Stimulated activated CD4-positive, alpha-beta T cell treated with anti-CD3 and anti-CD28 coated beads, Interleukin-15, amount 100 ng/mL, for 1 hour (primary cell): ENCODE measurements at places on chromosomes 2 and 18.

GRCh38 chr2:209307161-209308001 is 116.5 kb upstream of the MAP2 start:
- no peak for DNase-seq

GRCh38 chr2:200617156-200618053 is 31.6 kb downstream of the AOX1 start:
- DNase-seq = no peak

DNA sequence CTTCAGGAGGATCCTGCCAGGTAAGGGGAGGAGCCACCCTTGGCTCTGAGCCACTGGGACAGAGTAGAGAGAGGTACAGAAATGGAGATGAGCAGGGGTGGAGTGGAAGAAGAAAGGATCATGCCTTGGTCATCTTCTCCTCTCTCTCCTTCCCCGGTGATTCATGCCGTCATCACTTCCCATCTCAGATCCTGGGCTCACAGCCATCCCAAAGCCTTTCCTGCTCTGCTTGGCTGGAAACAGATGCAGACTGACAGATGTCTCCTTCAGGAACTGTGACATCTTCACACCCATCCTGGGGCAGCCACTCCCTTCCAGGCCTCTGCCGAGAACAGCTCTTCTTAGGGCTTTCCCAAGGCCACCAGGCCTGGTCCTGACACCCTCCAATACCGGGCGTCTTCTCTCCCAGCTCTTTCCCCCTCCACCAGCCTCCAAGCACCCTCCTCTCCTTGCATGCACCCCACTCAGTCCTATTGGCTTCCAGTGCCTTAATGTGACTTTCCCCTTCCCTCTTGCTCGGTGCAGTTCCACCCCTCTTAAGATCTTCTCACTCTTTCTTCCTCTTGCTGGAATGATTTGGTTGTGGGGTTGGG is 58.3 kb upstream of the TNP1 start:
- DNase-seq = no peak

- no peak for DNase-seq
These were observed 17.5 kb downstream of the C1D start for GRCh38 chr2:68045342-68045741.

DNA sequence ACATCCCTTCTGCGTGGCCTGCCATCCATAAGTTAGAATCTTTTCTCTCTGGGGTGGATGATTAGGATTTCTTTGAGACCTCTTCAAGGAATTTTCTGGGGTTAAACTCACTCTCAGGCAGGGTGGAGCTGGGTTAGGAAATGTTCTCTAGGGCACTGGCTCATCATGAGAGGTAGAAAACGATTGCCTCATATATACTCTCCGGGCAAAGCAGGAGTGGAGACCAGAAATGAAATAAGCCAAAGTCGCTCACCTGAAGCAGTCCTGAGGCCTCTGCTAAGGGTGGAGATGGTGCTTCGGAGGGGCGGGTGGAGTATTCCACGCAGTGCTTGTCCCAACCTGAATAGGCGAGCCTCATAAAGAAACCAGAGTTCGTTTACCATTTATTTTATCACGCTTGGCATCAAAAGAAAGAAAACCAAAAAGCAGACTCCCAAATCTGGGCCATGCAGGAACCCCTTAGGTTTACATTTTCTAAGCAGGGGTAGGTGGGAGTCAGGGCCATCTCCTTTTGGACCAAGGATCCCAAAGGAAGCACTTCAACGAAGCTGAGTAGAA is 249.3 kb upstream of the MEIS1 start:
- no peak for DNase-seq

- DNase-seq = no peak
These were observed 39.7 kb downstream of the KIDINS220 start for GRCh38 chr2:8797682-8798081.

DNA sequence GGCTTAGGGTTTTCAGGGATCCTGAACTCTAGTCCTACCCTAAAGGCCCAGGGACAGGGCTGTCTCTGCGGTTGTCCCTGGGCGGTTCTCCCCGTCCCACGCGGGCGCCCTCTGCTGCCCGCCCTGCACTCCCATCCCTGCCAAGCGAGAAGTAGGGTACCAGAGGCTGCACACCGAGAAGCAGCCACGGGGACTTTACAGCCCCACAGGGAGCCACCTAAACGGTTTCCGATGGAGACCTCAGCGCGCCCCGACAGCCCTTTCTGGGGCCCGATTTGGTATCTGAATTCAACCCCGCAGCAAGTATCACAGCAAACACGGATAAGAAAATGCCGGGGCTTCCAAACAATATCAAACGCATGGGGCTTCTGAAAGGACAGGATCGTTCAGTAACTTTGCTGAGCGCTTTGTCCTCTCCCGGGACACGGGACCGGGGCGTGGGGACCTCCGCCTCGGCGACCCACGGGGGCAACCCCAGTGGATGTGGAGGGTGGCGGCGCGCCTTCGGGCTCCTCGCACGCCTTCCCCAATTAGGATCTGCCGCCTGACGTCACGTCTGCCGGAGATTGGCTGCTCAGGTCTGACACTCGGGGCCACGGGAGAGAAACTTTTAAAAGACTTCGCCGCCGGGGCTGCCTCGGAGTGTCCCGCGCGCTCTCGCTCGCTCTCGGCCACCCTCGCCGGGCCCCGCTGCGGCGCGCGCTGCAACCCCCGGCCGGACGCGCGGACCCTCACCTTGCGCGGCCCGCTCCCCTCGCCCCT is at the start of gene LTBP1:
Gene LTBP1, plus strand, starts transcription at position 640 of the 762 bp plus-strand sequence. CDS start 372 bp downstream, outside the sequence.
- DNase-seq = peak; percentile 36

DNA sequence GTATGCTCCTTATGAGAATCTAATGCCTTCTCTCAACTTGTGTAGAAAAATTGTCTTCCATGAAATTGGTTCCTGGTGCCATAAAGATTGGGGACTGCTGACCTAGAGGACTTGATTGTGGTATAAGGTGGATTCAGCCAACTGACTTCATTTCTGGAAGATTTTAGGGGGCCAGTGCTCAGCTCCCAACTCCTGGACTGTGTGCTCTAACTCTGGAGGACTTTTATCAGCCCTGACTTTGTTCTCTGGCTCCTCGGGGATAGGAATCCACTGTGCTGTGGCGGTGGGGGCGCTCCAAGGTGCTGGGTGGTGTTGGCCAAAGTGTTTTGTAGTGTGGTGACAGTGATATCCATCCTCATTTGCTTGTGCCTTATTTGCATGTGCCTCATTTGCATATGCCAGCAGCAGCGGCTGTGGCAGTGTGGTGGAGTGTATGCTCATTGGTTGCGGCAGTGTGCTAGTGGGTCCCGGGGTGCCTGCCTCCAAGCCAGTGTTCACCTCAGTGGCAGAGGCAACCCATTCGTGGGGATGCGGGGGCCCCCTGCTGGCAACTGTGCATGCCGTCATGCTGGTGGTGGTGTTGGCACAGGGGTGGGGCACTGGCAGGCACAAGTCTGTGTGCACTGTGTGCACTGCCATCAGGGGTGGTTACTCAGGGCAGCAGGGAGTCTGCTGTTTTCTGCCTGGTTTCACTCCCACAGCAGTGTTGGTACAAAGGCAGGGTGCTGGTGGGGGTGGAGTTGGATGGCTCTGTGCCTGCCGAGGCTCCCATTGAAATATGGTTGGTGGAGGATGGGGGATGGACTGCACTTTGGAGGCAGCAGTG is 19.6 kb downstream of the EHBP1 start:
- DNase-seq = no peak

- no peak for DNase-seq
These were observed 12.9 kb downstream of the UBR3 start for GRCh38 chr2:169839954-169840746.

DNA sequence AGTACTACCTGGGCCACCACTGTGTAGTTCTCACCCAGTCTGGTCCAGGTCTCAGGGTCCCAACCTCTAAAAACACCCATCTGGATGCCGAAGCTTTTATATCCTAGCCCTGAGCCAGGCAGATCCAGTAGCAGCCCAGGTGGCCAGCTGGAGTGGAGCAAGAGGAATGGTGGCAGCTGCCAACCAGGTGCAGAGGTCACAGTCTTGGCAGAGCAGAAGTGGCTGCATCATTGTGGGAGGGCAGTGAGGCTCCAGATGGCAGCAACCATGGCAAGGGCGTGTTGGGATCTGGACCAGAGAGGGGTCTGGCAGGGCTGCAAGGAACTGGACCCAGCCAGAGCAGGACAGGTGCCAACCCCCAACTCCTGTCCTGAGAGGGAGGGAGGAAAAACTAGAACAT is 72.2 kb upstream of the AGAP1 start:
- DNase-seq = no peak

GRCh38 chr2:71531522-71532047 is 78.2 kb downstream of the DYSF start:
- DNase-seq = no peak

- DNase-seq = no peak
These were observed 671.0 kb upstream of the ACVR2A start for GRCh38 chr2:147173798-147174197.

DNA sequence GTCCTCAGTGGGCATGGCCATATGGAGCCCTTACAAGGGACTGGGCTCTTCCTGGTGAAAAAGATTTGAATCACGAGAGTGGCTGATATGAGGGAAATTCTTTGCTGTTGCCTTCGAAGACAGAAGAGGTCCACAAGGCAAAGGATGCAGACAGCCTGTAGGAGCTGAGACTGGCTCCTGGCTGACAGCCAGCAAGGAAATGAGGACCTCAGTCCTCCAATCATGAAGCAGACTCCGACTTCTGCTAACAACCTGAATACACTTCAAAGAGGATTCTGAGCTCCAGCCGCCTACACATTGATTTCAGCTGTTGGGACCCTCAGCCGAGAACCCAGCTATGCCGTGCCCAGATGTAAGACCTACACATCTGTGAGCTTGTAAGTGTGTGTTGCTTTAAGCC is 3.0 kb upstream of the ST8SIA5 start:
- no peak for DNase-seq

DNA sequence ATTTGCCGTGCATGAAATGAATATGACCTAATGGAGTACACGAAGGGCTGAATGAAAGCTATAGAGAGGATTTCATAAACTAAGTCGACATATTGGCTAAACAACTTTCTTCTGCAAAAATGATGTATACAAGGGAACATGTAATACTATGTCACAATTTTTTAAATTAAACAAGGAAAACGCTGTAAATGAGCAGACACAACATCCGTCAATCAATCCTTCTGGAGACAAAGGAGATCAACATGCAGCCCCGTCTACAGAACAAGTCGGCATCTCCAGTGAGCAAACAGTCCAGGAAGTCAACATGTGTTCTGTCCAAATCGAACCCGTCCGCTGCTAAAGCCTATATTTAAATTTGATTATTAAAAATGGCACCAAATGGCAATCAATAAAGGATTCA is 180.8 kb downstream of the TCF4 start:
- no peak for DNase-seq

DNA sequence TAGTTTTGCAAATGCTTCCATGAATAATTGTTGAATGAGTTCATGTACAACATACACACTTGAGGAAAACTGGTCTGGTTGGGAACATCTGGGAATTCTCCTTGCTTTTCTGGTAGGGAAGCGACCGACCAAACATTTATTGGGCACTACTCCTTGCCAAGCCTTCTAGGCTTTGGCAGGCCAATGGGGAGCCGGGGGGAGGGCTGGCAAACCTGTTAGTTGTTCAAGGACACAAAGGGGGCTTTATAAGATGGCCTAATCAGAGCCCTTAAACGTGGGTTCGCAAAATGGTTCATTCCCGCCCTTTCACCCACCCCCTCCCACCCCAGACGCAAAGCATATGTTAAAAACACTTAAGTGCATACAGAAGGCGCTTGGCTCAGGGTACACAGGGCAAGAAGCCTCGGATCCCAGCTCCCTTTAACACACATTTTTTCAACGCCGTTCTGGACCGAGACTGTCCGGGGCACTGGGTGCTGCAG is 844 bp upstream of the VSNL1 start:
- DNase-seq = no peak

- no peak for DNase-seq
These were observed 359.2 kb upstream of the ID2 start for GRCh38 chr2:8322634-8323033.

DNA sequence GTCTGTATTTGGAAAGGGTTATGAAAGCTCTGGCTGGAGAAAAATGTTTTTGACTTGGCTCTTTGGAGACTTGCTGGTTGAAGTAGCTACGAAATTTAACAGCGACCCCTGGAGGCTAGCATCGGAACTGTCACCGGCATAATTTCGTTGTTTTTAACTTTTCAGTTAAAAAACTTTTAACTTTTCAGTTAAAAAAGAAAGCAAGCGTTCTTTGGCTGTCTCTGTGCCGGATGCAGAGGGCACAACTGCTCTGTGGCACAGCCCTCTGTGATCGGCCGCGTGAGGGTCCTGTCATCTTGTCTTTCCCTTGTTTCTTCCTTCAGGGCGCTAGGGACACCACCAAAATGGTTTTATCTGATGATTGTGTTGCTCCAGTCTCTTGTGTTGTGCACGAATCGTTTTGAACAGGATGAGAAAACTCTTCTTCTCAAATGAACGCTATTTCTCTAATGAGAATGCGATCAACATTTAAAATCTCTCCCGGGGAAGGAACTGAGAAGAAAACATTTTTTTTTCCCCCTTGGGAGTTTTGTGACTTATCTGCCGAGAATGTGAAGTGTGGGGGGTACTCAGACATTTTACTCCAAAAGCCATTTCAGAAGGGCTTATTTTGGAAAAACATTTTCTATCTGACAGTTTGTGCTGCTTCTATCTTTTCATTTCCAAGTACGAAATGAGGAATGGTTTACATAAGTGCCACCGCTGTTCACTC is 57.1 kb downstream of the ADCYAP1 start:
- no peak for DNase-seq

- DNase-seq = no peak
These were observed 823 bp upstream of the RNU2-63P start for GRCh38 chr2:88016960-88017779.

DNA sequence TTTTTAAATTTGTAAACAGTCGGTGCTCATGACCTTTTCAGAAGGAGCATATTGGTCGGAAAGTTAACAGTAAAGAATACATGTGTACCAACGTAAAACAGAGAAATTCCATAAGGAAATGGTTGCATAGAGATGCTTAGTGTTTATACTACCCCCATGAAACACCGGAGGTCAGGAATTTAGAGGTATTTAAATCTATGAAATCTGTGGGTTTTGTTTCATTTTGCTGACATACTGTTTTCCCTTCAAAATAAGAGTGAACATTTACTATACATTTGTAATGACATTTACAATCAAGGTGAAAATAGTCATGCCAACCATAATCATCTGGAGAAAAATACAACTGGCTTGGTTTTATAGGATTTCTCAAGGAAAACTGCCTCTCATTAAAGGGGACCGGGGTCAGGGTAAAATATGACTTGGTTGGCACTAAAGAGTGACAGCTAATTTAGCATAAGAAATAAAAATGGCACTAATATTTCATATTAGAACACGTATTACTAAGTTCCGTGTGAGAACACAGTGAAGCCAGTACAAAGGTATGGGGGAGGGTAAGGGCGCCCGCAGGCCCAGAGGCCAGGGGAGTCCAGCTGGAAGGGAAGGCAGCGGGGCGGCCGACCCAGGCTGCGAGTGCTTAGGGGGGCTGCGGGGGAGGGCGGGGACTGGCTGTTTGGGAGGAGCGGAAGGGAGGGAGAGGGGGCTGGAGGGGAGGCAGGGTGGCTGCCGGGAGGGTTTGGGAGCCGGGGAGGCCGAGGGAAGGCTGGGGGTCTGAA is 1.1 kb upstream of the RNU4ATAC start:
- DNase-seq = no peak

GRCh38 chr2:46334389-46335271 is 37.4 kb downstream of the EPAS1 start:
- DNase-seq = no peak
